Subcutaneous adipose tissue (tissue), 4 donors: ENCODE measurements at places on chromosomes 16 and 17. TPM values are rescaled to one million over a fixed set of nuclear protein-coding genes. Genes with fewer than 3 reads are reported as not detected.

KRT39 gene
- total RNA-seq, result not detected

RDM1 gene
- total RNA-seq, result not detected

LYRM9 gene
- 33.5 TPM for total RNA-seq

KCNJ16 gene
- total RNA-seq, result 0.66 TPM

PITPNM3 gene
- 0.34 TPM for total RNA-seq

TP53 gene
- total RNA-seq, result 15.2 TPM

CCL7 gene
- not detected for total RNA-seq
